ENCODE measurements at places on chromosomes 1 and 21.

- DNase-seq: no peak
Observed at GRCh38 chr21:18155508-18156193, 89.0 kb upstream of the CHODL start.

- no peak for DNase-seq
Observed at GRCh38 chr21:14968029-14968428, 96.8 kb downstream of the NRIP1 start.

GRCh38 chr1:43038232-43038935 lies 79.7 kb upstream of the SLC2A1 start:
- DNase-seq: no peak

DNA sequence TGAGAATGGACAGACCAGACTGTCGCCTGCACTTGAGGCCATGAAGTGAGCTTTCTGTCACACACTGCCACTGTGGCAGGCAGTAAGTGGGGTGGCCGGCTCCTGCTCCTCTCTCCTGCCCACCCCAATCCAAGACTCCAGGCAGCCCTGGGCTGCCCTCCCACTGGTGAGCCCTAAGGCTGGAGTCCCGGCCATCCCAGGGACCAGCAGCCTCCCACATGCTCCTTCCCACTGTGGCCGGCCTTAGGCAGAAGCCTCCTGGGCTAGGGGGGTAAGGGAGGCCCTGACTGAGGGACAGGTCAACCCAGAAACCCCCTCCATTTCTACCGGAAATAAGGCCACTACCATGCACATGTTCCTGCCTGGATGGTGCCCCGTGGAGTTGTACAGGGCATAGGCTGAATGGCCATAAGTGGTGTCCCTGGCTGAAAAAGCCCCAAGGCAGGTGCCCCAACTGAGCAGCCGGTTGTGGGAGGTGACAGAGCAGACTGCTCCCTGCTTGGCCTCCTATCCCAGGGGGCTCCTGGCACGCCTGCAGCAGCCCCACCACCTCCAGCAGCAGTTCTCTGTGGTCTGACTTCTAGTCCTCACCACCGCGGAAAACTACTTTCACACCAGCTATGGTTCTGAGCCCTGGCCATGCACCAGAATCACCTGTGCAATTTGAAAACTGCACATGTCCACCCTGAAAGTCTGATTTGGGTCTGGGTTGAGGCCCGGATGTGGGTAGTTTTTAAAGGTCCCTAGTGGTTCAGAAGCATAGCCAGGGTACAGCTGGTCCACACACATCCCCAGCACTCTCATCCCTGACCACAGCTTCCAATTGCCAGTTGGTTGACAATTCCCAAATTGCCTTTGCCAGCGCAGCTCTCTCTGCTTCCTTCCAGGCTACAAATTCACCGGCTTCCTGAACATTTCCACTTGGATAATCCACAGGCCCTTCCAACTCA lies 1.6 kb upstream of the ARTN start:
- no peak for DNase-seq

- DNase-seq: no peak
Observed at GRCh38 chr1:35382107-35382506, 113.6 kb downstream of the ZMYM4 start.

DNA sequence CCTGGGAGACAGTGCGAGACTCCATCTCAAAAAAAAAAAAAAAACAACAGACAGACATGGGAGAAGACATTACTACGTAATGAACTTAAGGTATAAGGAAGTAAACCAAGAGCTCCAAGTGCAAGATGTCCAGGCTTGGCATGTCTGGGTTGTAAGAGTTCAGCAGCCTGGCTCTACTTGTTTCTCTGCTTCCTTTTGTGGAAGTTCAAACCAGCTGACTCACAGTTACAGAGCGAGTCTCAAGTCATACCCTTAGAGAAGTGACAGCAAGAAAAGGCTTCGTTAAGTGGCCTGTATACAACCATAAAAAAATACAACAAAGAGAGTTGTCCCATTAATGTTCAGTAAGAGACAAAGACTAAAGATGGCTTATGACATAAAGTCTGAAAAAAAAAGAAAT lies 1.3 kb downstream of the RIT1 start:
- no peak for DNase-seq

DNA sequence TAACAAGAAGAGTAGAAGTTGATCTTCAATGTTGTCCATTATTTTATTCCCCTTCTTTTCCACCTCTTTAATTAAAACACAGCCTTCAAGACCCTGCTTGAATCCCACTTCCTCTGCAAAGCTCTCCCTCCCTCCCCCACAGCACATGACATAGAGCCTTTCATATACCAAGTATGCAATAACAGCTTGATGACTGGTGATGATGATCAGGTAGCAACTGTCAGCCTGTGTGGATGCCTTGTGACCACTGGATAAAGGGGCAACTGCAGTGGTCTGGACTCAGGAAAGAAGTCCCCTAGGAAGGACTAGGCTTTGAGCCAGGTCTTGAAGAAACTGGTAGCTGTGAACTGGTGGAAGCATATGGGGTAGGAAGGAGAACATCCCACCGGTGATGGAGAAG lies 53.8 kb upstream of the PRDX6 start:
- no peak for DNase-seq

- no peak for DNase-seq
Observed at GRCh38 chr1:227959325-227959860, 11.7 kb upstream of the WNT9A start.

DNA sequence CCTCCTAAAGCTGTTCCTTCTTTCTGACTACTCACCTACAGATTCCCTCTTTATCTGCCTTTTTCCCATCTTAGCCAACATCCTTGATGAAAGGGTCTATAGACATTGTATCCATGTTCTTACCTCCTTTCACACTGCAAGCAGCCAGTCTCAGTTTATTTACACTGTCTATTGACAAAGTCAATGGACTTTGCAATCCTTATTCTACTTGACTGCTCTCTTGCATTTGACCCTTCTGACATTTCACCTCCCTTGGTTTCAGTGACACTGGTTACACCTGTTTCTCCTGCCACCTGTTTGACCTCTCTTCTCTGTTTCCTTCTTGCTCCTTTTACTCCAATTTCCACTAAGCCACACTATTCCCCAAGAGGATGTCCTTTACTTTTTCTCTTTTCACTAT lies 224.0 kb upstream of the SNX7 start:
- no peak for DNase-seq

GRCh38 chr1:53381790-53382401 lies 54.0 kb upstream of the LRP8 start:
- peak; percentile 28 for DNase-seq

DNA sequence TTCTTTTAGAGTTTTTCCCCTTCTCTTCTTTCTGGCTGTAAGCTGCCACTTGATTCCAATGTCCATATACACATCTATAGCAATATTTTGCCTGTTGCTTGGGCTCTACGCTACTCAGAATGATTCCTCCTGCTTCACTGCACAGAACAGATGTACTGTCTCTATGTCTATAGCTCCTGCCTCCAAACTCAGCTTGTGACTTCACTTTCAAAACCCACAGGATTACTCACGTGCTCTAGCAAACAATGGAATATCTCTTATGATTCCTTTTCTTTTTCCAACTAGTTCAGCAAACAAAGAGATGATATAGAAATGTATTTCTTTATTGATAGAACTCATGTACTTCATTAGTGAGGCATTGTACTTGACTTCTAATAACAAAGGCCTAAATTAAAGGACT lies 80.5 kb upstream of the SOX13 start:
- DNase-seq: no peak

DNA sequence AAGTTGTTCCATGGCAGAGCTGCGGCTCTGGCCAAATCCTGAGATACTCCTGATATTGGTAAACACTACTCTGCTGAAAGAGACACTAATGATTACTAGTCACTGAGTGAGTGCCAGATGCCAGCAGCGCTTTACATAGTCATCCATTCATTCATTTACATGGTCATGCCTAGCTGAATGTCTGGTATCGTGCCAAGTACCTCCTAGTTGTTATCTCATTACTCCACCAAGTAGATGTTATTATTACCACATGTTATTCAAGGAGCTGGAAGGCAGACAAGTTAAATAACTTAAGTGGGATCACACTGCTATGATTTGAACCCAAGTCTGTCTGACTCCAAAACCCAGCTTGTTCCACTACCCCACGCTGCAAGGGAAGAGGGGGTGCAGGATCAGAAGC lies 4.7 kb downstream of the OLFML2B start:
- no peak for DNase-seq

DNA sequence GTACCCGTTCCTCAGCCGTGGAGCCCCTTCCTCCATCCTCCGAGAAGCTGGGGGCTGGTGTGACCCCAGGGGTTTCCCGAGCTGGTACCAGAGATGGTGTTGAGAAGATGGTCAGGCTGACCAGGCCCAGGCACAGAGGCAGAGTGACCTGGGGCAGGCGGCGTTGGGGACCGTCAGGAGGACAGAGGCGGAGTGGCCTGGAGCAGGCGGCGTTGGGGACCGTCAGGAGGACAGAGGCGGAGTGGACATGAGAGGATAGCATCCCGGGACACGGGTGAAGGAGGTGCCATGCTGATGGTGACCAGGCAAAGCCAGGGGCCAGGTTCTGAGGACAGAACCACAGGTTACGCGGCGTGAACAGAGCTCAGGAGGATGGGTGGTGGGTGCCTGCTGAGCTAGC lies 75.9 kb upstream of the TTC34 start:
- no peak for DNase-seq

DNA sequence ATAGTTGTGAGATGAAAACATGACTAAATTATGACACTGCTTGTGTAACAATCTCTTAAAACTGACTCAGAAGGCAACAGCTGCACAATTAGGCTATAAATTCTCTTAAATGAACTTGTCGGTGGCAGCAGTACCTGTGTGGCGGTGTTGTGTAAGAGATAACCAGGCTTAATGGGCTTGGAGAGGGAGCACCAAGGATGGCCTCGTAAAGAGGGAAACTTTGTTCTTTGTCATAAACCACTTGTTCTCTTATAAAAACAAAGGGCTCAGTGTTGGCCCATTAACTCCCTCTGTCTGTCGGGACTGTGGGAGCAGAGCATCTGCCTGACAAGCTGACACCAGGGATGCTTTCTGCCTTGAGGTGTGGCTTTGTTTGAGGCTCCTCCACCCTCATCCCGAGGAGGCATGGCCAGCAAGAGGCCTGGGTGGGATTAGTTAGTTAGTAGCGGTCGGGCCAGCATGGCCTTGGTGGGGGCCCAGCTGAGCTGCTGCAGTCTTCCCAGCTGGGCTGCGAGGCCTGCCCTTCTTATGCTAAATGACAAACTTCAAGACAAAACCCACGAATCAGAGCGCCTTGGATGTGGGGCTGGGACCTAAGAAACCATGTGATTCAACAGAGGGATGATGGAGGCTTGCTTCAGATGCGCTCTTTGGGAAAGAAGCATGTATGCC lies 171.4 kb downstream of the CAMTA1 start:
- DNase-seq: no peak

GRCh38 chr1:112629256-112629655 lies 9.6 kb downstream of the CAPZA1 start:
- no peak for DNase-seq

DNA sequence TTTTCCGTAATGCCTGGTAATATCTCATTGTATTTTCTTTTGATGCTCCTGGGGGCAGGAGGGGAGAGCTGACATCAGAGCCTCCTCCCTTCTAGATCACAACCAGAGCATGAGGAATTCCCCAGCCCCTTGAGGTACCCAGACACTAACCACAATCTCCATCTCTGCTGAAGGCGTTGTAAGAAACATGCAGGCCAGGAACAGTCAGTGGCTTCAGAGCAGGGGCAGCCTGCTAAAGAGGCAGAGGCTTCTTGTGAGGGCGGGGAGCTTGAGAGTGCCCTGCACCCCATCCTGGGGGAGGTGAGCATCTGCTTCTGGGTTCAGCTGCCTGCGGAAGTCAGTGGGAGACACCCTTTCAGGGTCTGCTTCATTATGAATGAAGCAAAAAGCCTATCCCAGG lies 19.0 kb downstream of the MAPKAPK2 start:
- no peak for DNase-seq

DNA sequence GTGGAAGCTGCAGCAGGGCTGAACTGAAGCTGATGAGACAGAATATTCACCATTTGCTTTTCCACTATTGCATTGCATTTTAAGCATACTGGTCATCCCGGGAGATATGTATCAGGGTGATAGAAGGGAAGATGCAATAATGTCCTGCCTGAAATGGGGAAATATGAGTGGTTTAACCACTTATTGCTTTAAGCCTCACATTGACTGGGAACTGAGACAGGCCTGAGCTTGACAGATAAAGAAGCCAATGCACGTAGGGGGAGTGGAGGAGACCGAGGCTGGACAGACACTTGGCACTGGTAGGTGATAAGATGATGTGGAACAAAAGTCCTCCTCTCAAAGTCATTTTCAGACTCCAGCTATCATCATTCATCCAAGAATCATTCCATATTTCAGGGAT lies 911.7 kb upstream of the NCAM2 start:
- DNase-seq: no peak

- DNase-seq: no peak
Observed at GRCh38 chr1:207962716-207963426, 51.9 kb upstream of the CD34 start.

GRCh38 chr1:111603979-111604378 lies 15.6 kb upstream of the RAP1A start:
- DNase-seq: no peak

DNA sequence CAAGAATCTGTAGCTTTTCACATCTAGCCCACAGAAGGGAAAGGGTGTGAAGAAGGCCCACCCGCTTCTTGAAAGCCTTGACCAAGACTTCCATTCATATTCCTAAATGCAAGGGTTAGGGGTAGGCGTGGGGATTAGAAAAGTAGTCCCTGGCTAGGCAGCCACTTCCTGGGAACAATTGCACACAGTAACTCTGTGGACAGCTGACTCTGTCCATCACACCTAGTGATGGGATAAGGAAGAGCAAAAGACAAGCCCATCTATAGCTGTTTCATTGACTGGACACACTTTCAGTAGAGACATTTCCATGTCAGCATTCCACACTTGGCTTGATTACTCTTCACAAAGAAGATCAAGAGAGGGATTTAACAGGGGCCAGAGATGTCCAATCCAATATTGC lies 294.2 kb downstream of the PBX1 start:
- no peak for DNase-seq

DNA sequence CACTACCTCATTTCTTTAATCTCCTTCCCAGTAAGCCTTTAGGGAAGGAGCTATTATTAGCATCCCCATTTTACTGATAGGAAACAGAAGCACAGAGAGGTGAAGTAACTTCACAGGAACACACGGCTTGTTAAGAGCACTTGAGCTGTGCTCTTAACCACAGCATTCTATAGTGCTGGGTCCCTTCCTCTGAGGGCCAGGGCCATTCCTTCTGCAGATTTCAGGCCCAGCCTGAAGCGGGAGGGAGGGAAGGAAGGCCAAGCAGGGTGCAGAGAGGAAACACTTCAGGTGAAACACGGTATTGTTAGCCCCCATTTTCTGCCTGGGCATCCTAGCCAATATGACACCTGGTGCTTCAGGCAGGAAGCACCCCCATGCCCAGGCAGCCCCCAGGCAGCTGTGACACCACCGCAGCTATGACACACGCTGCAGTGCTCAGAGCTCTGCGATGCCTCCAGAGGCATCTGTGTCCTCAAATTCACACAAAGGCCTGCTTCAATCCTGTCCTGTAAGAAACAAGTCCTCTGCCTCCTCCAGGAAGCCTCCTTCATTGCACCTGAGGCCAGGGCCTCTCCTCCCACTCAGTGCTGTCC lies 4.5 kb upstream of the EXTL1 start:
- no peak for DNase-seq

DNA sequence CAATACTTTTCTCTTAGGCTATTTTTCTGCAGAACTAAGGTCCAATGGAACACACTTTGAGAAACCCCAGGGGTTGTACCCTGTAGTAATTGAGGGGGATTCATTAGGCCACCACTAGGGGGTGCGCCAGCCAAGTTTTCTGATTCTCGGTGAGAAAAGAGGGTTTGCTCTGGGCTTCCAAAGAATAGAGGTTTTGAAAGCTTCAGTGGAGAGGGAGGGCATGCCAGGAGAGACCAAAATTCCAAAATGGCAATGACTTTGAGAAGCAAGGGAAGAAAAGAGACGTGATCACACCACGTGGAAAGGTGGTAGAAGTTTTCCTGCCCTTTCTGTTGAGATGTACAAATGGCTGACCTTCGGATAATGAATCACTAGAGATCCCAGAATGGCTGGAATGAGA lies 323.3 kb downstream of the RPS6KC1 start:
- peak; percentile 45 for DNase-seq
